Ammon's horn (tissue), 1 donor: ENCODE measurements at places on chromosomes 3 and 15.
A peak's percentile ranks its signal among the peaks of the same experiment; 100 is the strongest.

DNA sequence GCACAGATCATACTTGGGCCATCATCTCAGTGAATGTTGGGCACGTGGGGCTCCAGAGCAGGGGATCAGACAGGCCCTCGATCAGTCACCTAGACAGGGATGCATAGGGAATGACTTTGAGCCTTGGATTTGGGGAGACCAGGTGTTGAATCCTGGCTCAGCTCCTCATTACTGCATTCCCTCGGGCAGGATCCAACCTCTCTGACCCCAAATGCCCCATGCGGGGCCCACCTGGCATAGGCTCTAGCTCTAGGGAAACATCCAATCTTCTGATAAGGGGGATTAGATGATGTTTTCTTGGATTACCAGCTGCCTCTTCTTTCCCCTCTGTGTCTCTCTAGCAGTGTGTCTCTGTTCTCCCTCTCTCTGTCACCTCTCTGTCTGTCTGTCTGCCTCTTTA, 22.7 kb downstream of the LOXL1 start:
- DNase-seq, result no peak

DNA sequence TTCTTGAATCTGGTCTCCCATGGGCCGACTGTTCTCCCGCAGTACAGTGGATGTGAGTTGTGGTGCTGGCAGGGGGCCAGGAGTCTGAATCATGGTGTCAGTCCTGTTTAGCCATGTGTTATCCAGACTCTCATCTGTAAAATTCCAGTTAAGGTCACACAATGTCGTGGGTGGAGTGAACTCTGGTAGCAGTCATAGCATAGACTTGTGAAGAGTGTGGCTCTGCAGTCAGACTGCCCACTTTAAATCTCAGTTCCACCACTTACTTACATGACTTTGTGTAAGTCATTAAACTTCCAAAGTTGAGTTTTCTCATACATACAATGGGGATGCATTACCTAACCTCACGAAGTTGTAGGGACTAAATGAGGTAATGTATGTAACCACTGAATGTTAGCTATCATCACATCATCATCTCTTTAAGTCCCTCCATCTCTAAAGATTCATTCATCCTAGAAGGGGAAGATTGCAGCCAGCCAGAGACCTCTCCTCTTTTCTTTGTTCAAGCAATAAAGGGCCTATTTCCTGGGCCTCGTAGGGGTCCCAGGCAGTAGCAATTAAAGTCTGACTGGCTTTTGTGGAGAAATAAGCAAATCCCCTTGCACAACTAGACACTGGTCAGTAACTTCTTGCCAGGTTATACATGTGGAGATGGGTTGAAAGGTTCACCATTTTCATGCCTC, 93.9 kb downstream of the PCCB start:
- peak; percentile 41 for DNase-seq

DNA sequence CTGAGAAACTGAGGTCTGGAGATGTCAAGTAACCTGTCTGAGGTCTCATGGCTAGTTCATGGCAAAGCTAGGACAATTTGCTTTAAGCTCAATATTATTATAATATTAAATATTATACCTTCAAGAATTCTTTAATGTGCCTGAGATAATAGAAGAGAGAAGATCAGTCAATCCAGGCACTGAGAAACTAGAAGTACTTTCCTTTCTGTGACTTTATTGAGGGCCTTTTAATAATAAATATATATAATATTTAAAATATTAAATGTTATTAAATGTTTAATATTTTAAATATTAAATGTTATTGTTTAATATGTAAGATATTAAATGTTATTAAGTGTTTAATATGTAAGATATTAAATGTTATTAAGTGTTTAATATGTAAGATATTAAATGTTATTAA, 144.3 kb upstream of the DNAJC19 start:
- no peak for DNase-seq

- no peak for DNase-seq
Observed at GRCh38 chr3:151087648-151088047, 2.2 kb downstream of the MED12L start.
